Stimulated activated CD4-positive, alpha-beta T cell treated with anti-CD3 and anti-CD28 coated beads, Interleukin-4, amount 100 ng/mL, for 24 hours (primary cell): ENCODE measurements at places on chromosomes 5 and 9.
A peak's percentile ranks its signal among the peaks of the same experiment; 100 is the strongest.

DNA sequence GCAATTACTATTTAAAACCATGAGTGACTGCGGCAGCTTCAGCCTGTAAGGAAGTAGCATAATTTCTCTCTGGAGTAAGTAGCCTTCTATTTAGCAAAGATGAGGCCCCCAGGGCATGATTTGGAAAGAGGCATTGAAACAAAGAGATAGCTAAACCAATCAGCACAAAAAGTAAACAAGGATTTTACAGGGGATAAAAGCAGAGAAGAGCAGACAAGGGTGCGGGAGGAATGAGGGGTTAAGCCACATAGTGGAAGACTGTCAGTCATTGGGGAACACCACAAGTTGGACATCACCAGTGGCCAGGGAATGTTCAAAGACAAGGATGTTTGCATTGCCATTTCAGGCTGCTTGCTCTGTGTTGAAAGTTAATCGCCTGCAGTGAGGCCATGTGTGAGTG, 24.0 kb upstream of the C5orf63 start:
- no peak for DNase-seq

- no peak for DNase-seq
These were observed 430.6 kb upstream of the DAP start for GRCh38 chr5:11191673-11192072.

DNA sequence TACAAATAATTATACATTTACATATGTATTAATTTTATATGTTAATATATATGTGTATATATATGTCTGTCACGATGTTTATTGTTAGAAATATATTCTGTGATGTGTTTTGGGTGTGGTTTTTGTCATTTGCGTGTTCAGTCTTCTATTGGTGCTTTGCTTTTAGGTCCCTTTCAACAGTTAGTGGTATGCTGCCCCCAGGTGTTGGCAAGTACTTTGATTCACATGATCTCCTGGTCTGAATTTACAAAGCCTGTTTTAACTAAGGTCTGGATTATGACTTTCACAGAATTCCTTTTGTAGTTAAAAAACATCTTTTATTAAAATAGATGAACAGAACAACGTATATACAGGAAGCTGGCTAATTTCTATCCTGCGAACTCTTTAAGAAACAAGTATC, 271.5 kb downstream of the CCDC171 start:
- no peak for DNase-seq

DNA sequence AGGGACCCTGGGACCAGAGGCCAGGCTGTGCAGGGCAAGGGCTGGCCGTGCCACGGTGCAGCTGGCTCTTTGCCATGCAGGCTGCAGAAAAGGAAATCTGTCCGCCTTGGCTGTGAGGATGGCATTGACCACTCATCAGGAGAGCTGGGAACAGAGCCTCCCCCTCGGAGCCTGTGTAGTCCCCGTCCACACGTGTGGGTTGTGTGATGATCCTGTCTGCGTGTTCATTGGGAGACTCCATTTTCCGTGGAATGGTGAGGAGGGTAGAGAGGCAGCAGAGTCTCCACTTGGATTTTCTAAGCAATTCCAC, 47.7 kb downstream of the EHMT1 start:
- DNase-seq = no peak

DNA sequence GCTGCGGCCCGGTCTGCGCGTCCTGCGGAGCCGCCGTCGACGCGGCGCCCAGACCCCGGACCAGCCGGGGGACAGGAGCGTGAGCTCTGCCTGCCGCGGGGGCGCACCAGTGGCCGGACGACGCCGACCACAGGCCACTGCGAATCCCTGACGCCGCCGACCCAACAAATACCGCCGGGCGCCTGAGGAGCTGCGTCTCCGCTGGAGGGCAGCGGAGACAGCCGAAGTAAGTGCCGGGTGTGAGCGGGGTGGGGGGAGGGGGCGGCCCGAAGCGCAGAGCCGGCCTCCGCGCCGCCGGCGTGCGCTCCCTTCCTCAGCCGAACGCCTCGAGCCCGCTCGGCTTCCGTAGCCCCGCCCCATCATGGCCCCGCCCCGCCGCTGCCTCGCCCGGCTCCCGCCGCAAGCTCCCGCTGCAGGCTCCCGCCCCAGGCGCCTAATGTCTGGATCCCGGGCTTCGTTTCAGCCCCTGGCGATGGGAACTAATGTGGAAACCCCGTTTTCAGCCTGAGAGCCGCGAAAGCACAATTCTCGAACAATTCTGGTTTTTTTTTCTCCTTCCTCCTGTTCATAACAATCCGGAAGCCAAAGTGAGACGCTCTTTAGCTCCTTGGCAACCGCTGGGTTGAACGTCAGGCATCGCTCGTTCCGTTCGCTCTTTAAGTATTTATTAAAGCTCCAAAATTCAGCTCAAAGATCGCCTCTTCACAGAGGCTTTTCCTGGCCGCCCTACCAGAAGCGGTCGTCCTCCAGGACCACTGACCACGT, at the start of gene RFK:
RFK (minus strand) TSS at position 232 of the 765 bp plus-strand sequence. CDS start 255 bp downstream, outside the sequence.
- peak; percentile 93 for DNase-seq

GRCh38 chr5:112923148-112923917, 1.3 kb upstream of the REEP5 start:
- DNase-seq = peak; percentile 22

GRCh38 chr5:38468202-38468673, 88.2 kb downstream of the LIFR start:
- DNase-seq = no peak

DNA sequence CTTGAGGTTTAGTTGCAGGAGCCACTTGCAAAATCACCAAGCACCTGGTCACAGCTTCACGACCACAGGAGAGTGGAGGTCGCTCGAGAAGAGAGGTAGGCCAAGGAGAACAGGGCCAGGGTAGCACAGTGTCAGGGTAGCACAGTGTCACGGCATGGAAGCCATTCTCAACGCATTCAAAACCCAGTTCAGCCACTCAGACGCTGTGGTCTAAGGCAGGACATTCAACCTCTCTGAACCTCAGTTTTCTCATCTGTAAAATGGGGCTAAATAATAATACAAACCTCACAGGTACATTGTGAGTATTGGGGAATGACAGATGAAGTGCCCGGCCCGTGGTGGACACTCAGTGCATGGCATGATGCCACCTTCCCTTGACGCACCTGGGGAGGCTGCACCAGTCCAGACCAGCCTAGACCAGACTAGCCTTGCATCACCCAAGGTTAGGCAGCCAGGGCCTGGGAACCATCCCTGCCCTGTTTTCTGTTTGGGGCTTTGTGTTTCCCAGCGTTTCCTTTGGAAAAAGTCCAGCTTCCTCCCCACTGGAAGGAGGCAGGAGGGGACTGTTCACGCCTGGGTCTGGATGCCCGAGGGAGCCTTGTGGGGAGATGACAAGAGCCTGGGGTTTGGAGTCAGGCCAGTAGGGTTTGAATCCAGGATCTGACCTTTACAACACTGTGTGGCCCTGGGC, 7.8 kb upstream of the LMX1B start:
- DNase-seq = no peak

GRCh38 chr5:54785729-54786591, 199.4 kb downstream of the ESM1 start:
- no peak for DNase-seq

DNA sequence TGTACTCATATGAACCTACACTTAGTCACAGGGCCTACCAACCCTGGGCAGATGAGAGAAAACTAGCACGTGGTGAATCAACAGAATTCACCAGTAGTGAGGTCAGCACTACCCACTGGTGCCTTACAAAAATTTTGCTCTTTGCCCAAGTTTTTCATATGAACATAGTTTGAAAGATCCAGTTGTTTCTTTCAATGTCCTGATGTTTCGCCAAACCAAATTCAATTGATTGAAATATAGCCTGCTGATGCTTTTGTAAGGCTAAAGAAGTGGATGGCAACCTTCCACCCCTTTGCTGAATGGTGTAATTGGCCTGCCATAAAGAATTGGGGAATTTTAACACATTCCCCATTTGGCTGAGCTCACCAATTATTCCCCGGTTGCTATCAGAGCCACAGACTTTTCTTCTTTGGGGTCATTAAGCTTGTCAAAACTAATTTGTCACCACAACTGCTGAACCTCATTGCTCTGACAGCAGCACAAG, 339.2 kb downstream of the GLIS3 start:
- no peak for DNase-seq

GRCh38 chr9:20191228-20191840, 402.5 kb upstream of the SLC24A2 start:
- DNase-seq = no peak

- DNase-seq = no peak
These were observed 363 bp downstream of the ZNF454 start for GRCh38 chr5:178941361-178941760.

- DNase-seq = no peak
These were observed 28.7 kb downstream of the RAD1 start for GRCh38 chr5:34886392-34887119.

GRCh38 chr5:111072949-111073682, 1.6 kb downstream of the TSLP start:
- DNase-seq = peak; percentile 53

DNA sequence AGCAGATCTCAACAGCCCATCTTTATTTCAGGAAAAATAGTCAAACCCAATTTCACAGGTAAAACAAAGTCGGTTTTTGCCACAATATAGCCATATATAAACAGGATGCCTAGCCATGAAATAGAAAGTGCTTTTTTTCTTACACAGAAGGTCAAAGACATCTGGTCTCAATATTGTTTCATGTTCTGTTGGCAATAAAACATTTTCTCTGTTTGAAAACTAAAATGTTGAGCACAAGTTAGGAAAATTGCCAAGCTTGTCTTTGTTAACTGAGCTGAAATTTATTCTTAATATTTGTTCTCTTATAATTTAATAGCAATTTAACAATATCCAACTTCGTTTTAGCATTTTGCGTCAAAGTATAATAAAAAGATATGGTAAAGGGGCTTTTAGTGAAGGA, 673.4 kb downstream of the DTWD2 start:
- no peak for DNase-seq

DNA sequence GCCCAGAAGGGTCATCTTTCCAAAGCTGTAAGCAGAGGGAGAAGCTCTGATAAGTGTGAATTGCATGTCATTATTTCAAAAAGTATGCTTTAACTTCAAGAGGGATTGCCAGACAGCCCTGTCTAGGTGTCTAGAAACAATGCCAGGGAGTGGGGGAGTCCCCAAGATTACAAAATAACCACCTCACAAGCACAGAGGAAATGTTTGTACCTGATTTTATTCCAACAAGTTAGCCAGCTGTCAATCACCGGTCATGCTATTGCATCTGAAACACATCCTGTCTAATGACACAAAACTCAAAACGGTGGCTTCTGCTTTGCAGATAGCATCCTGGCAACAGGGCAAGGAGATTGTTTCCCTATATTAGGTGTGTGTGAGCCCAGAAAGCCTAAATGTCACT, 154.2 kb upstream of the WWC1 start:
- DNase-seq = no peak

GRCh38 chr9:80093695-80094094, 521.9 kb downstream of the TLE4 start:
- DNase-seq = no peak

- no peak for DNase-seq
These were observed 138.0 kb upstream of the NFIB start for GRCh38 chr9:14451949-14452348.

- DNase-seq = no peak
These were observed 89.5 kb downstream of the ESM1 start for GRCh38 chr5:54895816-54896341.

GRCh38 chr9:122991370-122991830, 42.1 kb upstream of the GPR21 start:
- peak; percentile 53 for DNase-seq

DNA sequence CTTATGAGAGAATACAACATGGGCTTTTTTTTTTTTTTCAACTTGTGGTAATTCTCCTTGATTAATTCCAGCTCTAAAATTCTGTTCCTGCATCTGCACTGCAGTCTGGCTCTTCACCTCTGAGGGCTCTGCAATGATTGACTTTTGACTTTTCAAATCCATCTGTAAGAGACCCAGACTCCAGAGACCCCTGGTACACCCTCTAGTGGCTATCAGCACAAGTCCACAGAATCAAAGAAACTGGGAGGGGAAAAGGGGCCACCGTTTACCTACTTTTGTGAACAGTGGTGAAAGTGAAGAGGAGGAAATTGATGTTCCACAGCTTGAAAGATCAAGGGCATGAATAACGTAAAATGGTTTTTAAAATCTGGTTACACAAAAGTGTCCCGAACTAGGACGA, 151.6 kb downstream of the SLIT3 start:
- DNase-seq = no peak

- DNase-seq = no peak
These were observed 4.1 kb downstream of the DENND1A start for GRCh38 chr9:123925819-123926218.

DNA sequence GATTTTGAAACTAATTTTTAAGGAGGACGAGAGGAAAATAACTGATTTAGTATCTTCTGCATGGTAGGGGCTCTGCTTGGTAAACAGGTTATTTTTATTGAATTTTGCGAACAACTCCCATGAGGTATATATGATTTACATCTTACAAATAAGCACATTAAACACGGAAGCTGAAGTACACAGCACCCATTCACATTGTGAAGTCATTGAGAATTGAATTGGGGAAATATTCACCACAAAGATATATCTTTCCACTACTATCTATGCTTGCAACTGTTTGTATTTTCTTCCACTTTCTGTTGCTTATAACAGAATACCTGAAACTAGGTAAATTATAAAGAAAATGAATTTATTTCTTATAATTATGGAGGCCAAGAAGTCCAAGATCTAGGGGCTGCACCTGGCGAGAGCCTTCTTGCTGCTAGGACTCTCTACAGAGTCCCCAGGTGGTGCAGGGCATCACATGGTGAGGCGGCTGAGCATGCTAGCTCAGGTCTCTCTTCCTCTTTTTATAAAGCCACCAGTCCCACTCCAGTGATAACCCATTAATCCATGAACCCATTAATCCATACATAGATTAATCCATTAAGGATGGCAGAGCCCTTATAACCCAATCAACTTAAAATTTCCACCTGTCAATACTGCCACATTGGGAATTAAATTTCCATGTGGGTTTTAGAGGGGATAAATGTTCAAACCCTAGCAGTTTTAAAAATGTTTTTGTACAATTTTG, 79.0 kb upstream of the ZNF608 start:
- DNase-seq = no peak

GRCh38 chr9:109028457-109028856, 15.2 kb upstream of the CTNNAL1 start:
- no peak for DNase-seq

DNA sequence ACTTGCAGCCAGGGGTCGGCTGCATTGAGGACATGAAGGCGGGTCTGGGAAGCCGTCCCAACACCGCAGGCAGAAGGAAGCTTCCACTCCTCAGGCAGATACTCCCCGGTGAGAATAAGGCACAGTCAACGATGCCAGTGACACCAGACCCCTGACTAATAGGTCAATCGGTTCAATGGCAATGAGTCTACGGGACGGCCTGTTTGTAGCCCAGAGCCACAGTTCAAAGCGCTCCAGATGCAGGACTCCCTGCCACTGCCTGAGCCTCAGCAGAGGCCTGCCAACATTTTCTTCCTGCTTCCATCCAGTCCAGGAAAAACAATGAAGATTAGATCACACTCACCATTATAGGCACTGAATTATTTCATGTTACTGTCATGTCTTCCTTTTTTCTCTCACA, 84.5 kb upstream of the SIMC1 start:
- no peak for DNase-seq

DNA sequence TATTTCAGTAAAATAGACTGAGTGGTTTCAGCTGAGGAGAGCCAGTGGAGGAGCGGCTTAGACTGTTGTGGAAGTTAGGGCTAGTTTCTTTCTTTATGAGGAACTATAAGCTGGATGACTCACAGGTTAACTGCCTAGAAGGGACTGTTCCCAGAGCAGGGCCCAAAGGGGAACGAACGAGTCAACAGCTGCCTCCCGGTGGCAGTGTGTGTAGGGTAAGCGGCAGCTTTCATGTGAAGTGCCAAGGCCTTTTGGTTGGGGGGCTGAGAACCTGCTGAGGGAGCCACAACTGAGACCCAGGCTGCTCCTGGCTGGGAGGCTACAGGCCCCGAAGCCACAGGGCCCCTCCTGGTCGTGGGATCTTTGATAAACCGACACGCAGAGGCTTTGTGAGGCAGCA, 7.0 kb downstream of the SQSTM1 start:
- DNase-seq = peak; percentile 70
